ENCODE measurements at places on chromosomes 3 and 15.
A peak's percentile ranks its signal among the peaks of the same experiment; 100 is the strongest.

GRCh38 chr3:14757153-14757700, 61.5 kb upstream of the FGD5 start:
- no peak for DNase-seq

GRCh38 chr3:14147066-14147435, 22.2 kb downstream of the TMEM43 start:
- DNase-seq: no peak

DNA sequence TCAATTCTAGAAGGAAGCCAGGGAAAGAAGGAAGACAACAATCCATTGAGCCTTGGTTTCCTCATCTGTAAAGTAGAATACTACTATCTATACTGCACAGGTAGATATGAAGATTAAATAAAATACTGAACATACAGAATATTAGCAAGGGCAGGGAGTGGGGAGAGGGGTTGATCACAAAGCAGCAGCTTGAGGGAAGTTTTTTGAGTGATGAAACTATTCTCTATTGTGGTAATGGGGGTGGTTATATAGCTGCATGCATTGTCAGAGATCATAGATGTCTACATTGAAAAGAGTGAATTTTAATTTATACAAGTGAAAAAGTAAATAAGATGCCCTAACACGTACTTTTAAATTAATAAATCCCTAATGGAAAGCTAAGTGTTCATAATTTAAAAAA, 242.6 kb upstream of the LRTM1 start:
- no peak for DNase-seq

DNA sequence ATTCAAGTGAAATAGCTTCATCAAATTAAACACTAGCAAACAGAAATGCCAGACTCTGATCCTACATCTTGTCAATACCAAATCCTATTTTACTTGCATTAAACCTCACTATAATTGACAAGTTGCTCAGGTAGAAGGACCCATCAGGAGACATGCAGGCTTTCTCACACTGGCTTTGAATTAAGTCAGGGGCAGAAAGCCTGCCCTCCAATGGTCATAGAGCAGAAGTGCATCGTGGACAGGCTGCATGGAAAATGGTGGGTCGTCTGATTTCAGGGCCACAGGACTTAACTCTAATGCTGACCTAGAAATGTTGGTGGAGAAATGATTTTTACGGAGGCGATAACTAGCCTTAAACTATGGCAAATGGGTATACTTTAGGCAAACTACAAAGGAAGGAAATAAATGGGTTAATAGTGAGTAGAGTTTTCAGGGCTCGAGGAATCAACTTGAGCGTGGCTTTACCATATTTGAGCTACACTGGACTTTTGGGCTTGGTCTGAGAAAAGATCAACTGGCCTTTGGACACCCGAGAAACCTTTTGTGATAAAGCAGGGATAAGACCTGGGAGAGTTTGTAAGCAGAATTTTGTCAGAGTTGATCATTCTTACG, 283.9 kb downstream of the GRM7 start:
- DNase-seq: no peak

DNA sequence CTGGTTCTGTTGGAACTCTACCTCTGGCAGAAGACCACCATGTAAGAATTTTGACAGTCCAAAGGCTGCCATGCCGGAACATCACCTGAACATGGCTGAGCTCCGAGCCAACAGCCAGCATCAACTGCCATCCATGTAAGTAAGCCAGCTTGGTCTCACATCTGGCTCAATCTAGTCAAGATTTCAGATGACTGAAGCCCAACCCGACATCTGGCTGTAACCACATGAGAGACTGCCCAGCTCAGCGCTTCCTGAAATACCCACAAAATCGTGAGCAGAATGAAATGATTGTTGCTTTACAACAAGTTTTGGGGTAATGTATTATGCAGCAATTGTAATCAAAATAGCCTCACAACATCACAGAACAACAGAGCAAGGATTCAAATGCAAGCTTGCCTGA, 32.9 kb downstream of the GHSR start:
- no peak for DNase-seq

- DNase-seq: no peak
These were observed 39.7 kb downstream of the ABTB1 start for GRCh38 chr3:127712461-127712860.

DNA sequence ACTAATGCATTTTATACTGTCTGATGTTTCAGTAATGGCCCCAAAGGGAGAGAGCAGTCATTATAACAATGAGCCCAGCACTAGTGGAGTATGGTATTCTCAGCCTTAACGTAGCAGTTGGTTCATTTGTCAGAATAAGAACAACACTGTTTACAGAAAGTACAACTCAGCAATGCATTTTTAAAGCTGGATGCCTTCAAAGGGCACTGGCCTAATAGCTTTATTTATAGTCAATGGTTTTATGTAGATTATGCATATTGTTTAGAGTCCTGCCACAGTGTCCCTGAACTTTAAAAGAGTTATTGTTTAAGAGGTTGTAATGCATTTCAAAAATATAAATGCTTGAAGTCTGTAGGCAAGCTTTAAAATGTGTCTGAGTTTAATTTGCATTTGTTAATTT, 211.1 kb downstream of the MCTP2 start:
- DNase-seq: no peak

GRCh38 chr3:50486219-50486888, 17.1 kb downstream of the CACNA2D2 start:
- DNase-seq: peak; percentile 17

DNA sequence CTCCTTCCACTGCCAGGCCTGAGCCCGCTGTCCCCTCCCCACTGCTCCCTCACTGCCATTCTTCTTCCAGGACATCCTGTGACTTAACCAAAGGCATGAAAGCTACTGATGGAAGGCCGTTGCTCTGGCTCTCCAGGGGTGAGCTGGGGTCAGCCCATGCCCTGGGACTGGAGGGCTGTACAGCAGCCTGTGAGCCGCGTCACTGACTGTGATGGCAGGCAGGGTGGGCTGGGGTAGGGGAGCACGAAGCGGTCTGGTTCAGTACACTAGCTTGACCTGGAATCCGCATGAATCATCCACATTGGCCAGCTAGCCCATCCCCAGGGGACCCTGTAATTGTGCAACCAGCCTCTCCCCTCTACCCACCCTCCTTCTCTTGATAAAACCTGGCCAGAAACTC, 30.8 kb downstream of the CORO2B start:
- no peak for DNase-seq

DNA sequence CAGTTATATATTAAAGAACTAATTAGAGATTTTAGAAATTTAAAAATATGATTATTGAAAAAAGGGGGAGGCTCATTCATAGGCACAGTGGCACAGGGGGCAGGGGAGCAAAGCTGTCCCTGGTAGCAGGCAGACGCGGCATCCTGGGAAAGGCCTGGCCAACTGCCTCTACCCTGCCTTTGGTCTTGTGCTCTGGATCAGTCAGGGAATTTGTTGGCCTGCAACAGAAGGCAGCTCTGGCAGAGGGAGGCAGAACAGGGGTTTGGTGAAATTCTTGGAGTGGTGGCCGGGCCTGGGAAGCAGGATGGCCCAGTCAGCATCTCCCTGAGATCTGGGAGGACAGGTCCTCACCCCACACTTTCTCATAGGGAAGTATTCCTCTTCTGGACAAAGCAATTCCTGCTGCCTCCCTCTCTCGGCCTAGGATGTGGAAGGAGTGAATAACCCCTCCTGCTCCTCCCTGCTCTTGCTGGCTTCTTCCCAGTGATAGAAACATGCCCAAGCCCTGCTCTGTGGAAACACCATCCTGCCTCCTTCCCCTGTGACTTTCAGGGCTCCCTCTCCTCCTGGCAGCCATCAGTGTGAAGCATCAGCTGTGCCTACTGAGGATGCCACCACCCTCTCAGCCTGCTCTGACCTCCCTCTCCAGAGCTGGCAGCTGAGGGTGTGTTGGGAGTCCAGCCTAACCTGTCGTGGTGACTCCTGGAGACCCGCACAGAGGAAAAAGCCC, 26.9 kb downstream of the PRR20G start:
- no peak for DNase-seq

DNA sequence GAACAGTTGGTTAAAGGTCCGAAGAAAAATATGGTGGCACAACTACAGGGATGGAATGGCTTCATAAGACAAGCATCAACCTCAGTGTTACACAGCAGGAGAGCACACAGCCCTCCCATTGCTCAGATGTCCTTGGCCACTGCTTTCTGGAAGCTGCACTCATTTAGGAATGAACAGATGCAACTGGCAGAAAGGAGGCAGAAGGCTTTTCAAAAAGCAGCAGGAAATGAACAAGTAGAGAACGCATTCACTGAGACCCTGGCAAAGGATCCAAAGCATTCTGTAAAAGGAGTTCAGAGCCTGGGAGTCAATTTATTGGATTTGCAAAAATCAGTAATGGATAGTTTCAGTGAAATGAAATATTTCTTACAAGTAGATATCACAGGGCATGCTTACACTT, 101.1 kb downstream of the PDZRN3 start:
- DNase-seq: no peak

- DNase-seq: no peak
These were observed 668 bp downstream of the MFGE8 start for GRCh38 chr15:88912500-88912921.

GRCh38 chr3:19077388-19077787, 70.9 kb upstream of the KCNH8 start:
- DNase-seq: no peak

DNA sequence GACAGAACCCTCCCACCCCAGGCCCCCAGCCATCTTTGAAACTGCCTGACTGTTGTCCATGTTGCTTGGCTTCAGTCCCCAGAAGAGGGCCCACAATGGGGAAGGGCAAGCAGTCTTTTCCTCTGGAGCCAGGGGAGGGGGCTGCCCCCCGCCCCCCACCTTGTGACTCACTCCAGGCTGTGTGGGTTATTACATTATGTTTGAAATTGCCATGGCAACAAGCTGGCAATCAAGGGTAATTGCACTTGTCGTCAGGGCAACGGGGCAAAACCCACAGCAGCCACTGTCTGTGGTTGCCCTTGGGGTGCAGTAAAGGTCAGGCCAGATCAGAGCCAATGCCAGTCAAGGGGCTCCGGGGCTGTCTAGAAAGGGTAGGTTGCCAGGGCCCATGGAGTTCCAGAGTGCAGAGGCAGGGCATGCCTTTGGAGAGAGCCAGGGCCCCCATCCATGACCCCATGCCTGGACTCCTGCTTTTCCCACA, 3.1 kb upstream of the CAMKV start:
- DNase-seq: no peak

GRCh38 chr3:15342246-15342645, 9.9 kb upstream of the SH3BP5 start:
- no peak for DNase-seq

DNA sequence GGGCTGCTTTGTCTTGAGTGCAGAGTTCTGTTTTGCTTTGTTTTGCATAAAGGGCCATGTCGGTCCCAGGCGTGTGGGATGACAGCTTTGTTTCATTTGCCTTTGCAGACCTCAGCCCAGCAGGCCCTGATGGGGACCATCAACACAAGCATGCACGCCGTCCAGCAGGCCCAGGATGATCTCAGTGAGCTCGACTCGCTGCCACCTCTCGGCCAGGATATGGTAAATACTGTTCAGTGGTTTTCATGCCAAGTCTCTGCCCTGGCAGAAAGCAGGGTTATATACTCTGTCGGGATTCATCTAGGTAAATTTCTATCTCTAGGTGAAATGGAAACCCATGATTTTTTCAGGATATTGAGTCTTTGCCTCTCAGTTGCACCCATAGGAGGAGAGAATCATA, 343.9 kb upstream of the TPM1 start:
- DNase-seq: no peak

DNA sequence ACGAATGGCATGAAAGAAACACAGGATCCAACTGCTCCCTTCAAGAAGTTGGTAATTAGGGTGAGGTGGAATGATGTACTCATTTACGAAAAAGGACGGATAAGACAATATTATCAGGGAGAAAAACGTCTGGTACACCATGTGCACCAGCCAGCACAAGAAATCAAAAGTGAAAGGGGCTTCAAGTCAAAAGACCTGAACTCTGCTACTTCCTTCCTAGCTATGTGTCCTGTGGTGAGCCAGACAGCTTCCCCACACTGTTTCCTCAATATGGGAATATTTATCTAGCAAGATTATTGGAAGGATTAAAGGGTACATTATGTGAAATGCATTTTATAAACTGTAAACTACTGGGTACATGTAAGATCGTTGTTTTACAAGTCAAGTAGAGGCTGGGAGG, 33.9 kb downstream of the RAB27A start:
- no peak for DNase-seq

GRCh38 chr3:133812872-133813271, 7.3 kb downstream of the SRPRB start:
- DNase-seq: peak; percentile 40

DNA sequence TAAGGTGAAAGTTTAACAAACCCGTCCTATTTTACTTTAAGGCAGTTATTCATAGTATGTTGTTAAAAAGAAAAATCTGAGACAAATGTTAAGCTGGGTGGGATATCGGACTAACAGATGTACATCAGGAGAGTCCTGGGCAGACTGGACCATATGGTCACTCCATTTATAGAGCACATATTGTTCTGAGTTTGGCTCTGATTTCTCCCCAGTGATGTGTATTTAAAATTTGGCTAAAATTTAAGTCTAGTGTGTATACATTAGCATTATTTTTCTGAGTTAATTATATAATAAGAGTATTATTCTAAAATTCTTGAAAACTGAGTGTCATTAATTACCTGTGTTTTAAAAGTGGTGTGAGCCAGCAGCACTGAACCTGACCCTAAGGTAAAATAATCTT, 6.1 kb downstream of the GMPS start:
- DNase-seq: no peak

DNA sequence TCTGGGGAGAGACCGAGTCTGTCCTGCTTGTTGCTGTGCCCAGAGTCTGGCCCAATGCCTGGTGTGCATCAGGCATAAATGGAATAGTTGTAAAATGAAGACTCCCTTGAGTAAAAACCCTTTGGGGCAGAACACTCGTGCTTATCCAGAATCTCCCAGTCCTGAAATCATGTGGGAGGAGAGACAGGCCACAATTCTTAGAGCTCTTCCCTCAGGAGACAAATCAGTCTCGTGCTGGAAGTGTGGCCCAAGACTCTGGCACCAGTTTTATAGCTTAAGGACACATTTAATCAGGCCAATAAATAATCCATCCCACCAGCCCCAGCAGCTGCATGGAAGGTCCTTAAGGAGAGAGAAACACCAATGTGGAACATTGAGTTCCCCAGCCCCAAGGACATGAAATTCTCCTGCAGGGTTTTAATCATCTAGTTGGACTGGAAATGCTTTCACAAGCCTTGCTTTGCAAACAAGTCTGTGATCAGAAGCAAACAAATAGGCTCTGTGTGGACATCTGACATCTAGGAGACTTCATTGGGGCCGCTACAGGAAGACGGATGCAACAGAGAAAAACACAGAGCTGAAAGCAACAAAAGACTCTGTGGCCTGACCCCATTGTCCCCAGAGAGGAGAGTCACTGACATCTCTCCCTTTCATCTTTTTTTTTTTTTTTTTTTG, 70.4 kb downstream of the LSM3 start:
- DNase-seq: no peak

GRCh38 chr3:102237838-102238237, 197.0 kb upstream of the ZPLD1 start:
- no peak for DNase-seq

GRCh38 chr3:24937228-24937627, 442.6 kb upstream of the THRB start:
- DNase-seq: no peak

DNA sequence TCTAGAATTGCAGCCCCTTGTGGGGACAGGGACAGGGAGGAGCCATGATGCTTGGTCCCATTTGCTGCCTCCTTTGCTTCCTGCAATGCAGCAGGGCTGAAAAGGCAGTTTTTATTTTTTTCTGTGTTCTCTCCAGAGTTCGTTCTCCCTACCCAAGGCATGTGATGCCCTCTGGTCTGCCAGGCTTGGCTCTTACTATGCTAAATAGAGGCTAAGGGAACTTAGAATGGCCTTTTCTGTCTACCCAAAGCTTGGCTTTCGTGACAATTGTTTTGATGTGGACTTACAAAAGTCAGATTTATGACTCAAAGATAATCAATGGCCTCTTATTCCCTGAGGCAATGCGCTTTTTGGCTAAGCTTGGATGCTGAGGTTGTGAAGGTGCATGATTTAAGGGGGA, 293.3 kb upstream of the TBL1XR1 start:
- DNase-seq: no peak

Measured in IMR-90 (cell line).